ENCODE measurements at places on chromosomes 3 and 15.

GRCh38 chr3:128330214-128330842 is 136.4 kb downstream of the DNAJB8 start:
- DNase-seq = no peak

- no peak for DNase-seq
Measured at GRCh38 chr3:106862067-106862466, 515.2 kb upstream of the CCDC54 start.

DNA sequence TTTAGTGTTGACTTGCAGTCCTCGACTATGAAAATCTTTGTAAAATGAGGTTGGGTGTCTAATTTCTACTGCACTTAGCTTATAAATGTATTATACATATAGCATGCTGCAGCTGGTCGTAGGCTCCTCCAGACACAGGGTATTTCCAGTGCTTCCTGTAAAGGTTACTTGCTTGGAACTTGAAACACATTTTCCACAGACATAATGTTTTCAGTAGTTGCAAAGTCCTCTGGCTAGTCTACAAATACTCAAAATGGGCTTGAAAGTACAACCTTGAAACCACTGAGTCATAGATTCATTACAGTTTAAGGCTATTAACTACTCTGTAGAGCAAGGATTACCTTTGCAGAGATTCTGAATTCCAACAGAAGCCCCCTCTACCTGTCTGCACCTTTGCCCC is 464.1 kb downstream of the RAP2B start:
- no peak for DNase-seq

GRCh38 chr3:66378256-66378655 is 122.6 kb downstream of the LRIG1 start:
- no peak for DNase-seq

DNA sequence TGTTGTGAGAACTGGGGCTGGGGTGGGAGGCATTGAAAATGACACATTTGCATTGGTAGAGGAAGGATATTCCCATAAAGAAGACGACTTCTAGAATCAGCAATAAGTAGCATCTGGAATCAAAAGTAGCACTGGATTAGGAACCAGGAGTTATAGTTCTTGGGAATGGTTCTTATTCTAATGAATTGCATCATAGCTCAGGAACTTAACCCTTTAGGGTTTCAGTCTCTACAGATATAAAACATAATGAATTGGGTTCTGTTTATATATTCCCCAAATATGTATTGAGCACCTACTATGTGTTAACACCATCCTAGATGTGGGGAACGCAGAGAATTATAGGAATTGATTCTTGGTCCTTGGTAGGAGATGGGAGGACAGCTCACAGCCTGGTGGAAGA is 16.3 kb upstream of the SNRK start:
- no peak for DNase-seq

- peak; percentile 45 for DNase-seq
Measured at GRCh38 chr15:58438956-58439355, 7.2 kb downstream of the LIPC start.

DNA sequence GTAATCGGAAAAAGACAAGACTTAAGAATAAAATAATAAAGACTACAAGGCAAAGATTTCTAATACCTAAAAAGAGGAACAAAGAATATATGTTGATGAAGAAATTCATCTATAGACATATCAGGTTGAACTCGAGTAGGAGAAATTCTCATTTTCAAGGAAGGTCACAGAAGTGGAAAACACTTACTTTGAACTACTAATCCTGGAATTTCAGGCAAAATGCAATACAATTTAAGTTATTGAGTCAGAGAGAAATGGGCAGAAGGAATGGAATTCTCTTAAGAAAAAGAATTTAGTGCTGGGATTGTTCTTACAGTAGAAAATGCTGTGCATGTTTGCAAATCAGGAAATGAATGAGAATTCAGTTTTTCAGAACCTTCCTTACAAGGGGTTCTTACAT is 135.9 kb upstream of the TGFBR2 start:
- DNase-seq = no peak

- no peak for DNase-seq
Measured at GRCh38 chr3:32453346-32453745, 49.3 kb downstream of the CMTM6 start.

All from CMK (cell line).